ENCODE measurements at places on chromosomes 7 and 10.

DNA sequence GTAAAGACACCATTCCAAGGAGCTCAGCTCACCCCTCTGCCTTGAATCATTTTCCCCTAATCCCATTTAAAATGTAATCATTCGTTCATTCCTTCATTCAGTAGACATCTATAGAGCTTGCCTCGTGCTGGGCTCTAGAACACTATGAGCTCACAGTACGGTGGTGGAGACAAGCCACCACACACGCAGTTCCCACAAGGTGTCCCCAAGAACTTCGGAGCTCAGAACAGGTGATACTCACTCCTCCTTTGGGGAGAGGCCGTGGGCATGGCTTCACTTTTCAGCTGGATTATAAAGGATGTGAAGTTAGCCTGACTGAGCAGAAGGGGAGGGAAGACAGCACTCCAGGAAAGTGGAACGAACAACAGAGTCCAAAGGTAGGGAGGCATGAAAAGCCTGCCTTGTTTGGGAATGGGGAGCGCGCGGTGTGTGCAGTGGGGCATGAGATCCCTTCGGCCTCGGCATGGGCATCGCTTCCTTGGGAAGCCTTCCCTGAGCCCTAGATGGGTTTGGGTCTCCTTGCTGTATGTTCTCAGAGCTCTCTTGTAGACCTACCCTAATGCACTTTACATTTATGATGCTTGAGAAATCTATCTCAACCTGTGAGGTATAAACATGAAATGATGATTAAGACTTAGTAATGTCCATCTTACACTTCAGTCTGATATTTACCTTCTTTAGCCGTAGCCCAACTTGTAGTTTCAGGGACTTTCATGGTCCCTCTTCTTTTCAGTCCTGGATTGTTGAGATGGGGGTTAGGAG is 809 bp upstream of the OGA start:
- DNase-seq, result no peak

DNA sequence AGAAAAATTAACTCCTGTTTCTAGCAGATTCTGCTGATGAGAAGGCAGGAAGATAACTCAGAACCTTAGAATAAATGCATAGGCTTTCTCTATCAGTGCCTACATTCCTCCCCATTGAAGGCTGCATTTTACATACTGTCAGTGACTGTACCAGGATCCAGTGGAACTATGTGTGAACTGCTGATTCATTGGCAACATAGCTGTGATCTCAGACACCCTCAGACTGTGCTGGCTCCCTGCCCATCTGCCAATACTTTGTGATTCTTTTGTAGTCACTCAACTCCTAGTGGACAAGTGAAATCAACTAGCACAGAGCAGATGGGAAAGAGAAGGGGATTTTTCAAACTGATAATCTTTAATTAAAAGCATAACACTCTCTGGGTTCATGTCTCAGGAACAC is 375.8 kb downstream of the MDFIC start:
- DNase-seq, result peak; percentile 72

DNA sequence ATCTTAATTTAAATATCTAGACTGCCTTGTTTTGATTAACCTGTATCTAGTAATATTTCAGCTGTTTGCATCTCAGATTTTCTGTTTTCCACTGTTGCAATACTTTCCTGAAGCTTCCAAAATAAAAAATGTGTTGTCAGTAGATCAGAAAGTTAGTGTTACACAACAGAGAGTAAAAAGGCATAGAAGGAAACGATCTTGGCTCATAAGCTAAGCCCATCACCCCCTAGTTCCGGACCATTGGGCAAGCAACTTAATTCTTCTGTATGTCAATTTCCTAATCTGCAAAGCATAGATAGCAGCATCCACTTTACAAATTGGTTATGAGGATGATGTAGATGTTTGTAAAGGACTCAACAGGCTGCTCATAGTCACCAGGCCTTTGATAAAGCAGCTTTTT is 4.4 kb downstream of the PON3 start:
- DNase-seq, result no peak

GRCh38 chr10:3477683-3478082 is 305.1 kb upstream of the PITRM1 start:
- no peak for DNase-seq

DNA sequence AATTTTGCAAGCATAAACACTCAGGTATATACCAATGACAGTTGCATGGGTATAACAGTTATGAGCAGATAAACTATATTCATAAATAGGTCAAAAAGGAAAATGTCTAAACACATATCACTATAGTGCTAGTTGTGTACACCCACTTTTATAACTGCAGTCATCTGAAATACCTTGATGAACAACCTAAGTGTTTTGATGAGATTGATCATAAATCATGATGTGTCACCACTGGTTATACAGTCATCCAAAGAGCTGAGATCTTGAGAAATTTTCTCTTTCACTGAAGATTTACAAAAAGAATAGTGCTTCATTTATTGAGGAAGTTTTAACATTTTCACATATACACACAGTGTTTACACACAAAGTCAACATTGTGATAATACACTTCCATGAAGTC is 78.6 kb upstream of the SLC25A13 start:
- no peak for DNase-seq

DNA sequence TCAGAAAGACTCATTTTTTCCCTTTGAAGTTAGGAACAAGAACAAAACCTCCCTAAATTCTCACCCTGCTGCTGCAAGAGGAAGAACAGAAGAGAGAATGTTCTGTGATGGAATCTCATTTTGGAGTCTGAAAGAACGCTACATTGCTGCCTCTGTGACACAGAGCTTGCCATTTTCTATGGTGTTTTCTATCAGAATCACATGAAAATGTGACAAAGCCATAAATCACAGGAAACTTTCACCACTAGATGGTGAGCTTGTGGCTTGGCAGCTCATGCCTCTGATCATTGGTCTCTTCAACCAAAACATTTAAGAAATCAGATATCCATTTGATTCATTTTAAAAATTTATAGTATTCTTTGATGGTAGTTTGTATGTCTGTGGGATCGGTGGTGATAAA is 82.9 kb downstream of the CADPS2 start:
- peak; percentile 9 for DNase-seq

- peak; percentile 60 for DNase-seq
These were observed 38.6 kb downstream of the CLRN3 start for GRCh38 chr10:127853868-127854768.

DNA sequence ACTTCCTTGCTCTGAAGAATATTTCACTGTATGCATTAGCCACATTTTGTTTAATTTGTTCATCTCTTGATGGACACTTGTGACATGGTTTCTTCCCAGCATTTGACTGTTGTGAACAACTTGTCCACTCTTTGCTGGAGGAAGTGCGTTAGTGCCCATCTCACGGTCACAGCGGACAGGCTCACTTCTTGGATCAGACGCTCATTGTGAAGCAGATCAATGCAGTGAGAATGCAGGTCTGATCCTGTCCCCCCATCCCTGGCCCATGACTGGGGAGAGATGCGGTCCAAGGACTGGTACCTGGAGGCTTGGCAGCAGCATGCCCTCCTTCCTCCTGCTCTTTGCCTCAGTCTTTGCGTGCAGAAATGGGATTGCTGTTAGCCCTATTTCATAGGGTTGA is 41.5 kb downstream of the DOCK1 start:
- DNase-seq, result no peak

- DNase-seq, result no peak
These were observed 34.2 kb downstream of the PDGFA start for GRCh38 chr7:485188-486081.

DNA sequence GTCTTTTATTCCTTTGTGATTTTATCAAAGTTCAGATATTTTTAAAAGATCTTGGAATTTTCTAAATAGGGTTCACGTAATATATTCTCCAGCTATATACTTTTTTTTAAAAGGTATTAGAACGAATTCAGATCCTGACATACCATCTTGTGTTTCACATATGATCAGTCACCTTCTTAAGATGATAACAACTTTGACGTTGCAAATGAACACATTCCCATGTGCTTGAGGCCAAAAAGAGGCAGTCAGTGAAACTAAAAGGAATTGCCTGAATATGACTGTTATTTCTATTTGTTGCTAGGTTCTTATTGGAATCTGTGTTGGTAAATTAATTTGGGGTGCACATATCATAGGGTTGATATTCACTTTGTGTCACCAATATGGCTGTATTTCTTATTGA is 310.1 kb downstream of the MDFIC start:
- DNase-seq, result no peak

DNA sequence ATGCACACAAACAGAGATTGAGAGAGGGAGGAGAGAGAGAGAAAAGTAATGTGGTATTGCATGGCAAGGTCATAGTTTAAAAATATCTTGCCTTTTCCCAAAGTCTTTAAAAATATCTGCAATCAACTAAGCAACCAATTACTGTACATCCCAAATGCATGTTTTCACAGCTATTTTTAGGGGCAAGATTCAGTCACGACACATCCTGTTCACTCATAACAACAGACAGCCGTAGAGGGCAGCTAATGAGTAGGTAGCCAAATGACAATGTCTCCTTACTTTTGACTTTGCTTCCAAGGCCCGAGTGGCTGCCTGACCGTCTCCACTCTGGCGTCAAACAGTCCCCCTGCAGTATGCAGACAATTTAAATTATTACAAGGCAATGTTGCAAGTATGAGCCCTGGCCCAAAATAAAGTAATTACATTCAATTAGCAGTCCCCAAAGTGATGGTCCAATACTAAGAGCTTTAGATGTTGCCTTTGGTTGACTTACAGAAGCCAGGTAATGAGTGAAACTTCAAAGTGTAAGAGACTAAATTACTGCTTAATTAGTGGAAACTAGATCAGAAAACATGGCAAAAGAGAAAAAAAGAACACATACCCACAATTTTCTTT is 162.9 kb downstream of the MBL2 start:
- DNase-seq, result no peak
